Fibroblast of skin of left biceps (primary cell): ENCODE measurements at places on chromosomes 16 and 17.

DNA sequence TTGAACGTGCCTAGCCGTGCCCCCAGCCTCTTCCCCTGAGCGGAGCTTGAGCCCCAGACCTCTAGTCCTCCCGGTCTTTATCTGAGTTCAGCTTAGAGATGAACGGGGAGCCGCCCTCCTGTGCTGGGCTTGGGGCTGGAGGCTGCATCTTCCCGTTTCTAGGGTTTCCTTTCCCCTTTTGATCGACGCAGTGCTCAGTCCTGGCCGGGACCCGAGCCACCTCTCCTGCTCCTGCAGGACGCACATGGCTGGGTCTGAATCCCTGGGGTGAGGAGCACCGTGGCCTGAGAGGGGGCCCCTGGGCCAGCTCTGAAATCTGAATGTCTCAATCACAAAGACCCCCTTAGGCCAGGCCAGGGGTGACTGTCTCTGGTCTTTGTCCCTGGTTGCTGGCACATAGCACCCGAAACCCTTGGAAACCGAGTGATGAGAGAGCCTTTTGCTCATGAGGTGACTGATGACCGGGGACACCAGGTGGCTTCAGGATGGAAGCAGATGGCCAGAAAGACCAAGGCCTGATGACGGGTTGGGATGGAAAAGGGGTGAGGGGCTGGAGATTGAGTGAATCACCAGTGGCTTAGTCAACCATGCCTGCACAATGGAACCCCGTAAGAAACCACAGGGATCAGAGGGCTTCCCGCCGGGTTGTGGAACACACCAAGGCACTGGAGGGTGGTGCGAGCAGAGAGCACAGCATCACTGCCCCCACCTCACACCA is 724 bp downstream of the GAA start:
- DNase-seq, result no peak

- peak; percentile 2 for DNase-seq
These were observed 6.7 kb downstream of the SHMT1 start for GRCh38 chr17:18356624-18357023.

DNA sequence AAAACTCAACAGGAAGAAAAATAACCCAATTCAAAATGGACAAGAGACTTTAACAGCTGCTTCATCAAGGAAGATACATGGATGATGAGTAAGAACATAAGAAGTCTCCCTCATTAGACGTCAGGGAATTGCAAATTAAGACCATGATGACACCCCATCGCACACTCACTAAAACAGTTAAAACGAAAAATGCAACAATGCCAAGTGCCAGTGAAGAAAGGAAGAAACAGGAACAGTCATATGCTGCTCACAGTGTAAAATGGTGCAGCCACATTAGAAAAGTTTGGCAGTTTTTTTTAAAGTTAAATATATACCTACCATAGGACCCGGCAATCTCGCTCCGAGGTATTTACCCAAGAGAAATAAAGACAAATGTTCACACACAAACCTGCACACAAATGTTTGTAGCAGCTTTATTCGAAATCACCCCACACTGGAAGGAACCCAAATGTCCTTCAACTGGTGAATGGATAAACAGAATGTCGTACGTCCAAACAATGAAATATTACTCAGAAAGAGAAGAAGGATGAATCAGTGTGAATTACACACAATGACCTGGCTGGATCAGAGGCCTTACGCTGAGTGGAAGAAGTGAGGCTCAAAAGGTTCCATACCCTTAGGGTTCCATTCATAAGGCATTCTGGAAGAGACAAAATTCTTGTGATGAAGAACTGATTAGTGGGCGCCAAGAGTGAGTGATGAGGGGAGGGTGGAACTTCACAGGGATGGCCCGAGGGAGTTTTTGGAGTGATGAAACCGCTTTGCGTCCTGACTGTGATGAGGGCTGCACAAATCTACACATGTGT is 110.3 kb downstream of the C16orf95 start:
- peak; percentile 57 for DNase-seq

- DNase-seq, result no peak
These were observed 5.6 kb upstream of the ACSF3 start for GRCh38 chr16:89087922-89088497.

GRCh38 chr17:78034429-78035091 is 76.1 kb downstream of the TNRC6C start:
- no peak for DNase-seq

- no peak for DNase-seq
These were observed 1.3 kb downstream of the SNN start for GRCh38 chr16:11669380-11670146.

DNA sequence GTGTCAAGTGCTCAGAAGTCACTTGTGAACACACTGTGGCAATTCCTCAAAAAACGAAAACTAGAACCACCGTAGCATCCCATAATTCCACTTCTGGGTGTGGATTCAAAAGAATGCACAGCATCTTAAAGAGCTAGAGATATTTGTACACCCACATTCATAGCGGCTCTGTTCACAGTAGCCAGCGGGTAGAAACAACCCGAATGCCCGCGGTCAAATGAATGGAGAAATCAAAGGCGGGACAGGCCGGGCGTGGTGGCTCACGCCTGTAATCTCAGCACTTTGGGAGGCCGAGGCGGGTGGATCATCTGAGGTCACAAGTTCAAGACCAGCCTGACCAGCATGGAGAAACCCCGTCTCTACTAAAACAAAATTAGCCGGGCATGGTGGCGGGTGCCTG is 337.5 kb downstream of the SEC14L1 start:
- DNase-seq, result no peak

DNA sequence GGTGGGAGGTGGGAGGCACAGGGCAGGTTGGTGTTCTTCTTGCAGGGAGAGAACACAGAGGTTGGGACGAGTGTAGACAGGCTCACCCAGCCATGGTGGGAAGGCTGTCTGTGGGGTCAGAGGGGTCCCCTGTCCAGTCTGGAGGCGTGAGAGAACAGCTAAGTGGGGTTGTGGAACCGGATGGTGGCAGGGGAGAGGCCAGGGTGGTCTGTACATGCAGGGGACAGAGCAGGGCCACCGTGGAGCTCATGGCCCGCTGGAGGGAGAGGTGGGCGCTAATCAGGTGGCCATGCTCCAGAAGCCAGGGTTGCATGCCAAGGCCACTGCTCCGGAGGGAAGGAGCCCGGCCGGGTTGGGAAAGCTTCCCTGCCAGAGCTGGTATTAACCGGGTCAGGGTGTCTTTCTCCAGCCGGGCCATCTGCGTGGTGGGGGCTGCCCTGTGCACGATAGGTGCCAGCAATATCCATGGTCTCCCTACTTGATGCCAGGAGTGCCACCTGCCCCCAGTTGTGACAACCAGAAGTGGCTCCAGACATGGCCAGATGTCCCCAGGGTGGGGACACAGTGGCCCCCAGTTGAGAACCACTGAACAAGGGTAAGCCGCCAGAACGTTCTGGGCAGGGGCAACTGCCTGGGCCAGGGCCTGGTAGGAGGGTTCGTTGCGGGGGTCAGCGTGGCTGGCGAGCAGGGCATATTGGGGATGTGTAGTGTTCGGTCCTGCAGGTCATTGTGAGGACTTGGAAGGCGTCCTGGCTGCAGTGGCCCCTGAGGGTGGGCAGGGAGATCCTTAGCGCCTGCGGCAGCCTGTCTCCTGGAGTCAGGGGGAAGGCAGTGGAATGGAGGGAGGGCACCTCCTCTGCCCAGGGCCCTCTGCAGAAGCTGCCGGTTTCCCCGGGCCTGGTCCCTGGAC is 5.1 kb downstream of the SNN start:
- DNase-seq, result no peak

- DNase-seq, result peak; percentile 37
These were observed 65.9 kb upstream of the IRX6 start for GRCh38 chr16:55257966-55258613.

- no peak for DNase-seq
These were observed 15.5 kb downstream of the FZD2 start for GRCh38 chr17:44572801-44573200.

GRCh38 chr16:56801762-56802161 is 63.2 kb upstream of the SLC12A3 start:
- no peak for DNase-seq

- DNase-seq, result peak; percentile 6
These were observed 31.6 kb downstream of the PHKB start for GRCh38 chr16:47492428-47493377.
